Esophagus squamous epithelium (tissue), 5 donors: ENCODE measurements at places on chromosomes 2 and 18.

DNA sequence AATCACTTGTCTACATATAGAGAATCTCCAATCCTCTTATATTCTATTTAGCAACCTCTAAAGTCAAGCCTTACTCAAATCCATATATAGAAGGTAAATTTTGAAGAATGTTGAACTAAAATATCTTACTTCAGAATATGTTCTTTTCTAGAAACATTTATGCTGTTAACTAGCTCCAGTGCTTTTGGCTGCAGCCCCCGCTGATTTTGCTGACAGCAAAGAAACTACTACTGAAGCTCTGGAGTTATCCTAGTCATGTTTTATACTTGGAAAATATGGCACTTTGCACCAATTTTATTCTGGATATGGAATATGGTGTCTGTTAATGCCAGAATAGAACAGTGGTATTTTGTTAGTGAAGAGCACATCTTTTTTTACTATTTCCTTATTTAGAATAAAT is 212.4 kb upstream of the FSIP2 start:
- no peak for DNase-seq

DNA sequence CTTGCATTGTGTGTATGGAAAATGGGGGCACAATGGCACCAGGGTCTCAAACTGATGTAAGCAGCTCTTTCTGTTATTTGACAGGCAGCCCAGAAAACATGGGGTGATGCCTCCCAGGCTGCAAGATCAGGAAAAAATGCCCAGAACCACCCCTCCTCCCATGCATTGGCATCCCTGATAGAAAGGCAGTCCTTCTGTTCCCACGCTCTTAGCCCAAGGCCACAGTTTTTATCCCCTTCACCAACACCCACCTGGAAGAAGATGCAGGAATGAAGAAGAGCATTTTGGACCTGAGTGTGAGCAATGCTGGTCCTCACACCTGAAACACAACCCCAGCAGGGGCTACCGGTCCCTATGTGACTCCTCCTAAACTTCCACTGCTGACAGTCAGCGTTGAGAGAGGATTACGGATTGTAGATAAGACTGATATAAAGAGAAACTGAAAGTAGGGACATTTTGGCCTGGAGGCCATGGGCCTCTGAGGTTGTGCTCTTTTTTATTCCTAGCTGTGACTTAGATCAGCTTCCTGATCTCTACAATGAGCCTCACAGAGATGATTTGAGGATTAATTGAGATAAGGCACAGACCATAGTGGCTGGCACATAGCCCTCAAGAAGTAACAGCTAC is 386.0 kb upstream of the ATP5MC3 start:
- DNase-seq: no peak

DNA sequence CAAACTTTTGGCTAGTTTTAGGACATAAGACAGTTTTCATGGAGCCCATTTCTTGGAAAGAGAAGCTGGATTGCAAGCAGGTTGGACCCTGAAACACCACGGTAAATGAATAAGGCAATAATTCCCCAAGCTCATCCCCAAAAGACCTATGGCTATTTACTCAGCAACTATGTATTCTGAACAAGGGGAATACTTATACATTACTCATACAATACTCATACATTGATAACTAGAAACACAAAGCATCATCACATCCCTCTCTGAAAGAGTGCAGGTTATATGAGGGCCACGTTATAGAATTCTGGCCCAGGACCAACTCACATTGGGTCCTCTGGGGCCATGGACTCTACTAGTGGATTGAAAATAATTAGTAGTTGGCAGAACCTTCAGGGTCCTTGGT is 154.8 kb downstream of the TMX3 start:
- no peak for DNase-seq

DNA sequence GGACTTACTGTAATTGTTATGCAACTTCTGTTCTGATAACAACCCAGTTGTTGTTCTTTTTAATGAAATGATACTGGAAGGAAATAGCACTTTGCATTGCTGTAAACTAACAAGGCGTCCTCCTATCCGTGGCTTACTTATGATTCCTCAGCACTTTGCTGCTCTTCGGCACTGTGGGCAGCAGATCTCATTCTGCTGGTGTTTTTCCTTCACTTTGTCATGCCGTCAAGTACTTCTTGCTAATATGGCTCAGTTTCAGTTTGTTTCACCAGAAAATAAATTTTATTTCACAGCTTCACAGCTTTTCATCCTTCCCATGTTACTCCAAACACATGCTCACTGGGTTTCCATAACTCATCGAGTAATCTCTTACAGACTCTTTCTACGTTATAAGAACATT is 289.3 kb downstream of the MEIS1 start:
- DNase-seq: no peak

GRCh38 chr2:191050640-191050987 is 36.6 kb upstream of the STAT1 start:
- no peak for DNase-seq

GRCh38 chr18:36265015-36265414 is 32.5 kb upstream of the FHOD3 start:
- DNase-seq: no peak

GRCh38 chr2:172342611-172343010 is 84.8 kb upstream of the ITGA6 start:
- no peak for DNase-seq

- DNase-seq: no peak
Observed at GRCh38 chr18:25075783-25076182, 276.2 kb downstream of the ZNF521 start.

DNA sequence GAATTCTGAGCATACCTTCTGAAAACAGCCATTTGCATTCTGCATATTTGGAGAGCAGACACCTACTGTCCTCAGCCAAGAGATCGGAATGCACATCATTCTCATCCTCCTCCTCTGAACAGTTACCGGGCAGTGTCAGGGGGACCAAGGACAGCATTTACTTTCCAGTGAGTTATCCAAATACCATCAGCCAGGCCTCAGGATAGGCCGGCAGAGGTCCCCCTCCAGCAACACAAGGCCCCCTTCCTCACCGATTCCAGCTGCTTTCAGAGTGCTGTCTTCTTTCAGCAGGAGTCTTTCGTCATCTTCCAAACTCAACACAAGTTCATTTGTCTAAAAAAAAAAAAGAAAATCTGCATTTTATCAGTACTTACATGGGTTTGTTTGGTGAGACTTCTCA is 55.3 kb downstream of the C2orf76 start:
- no peak for DNase-seq

- DNase-seq: no peak
Observed at GRCh38 chr2:144678736-144679135, 158.8 kb upstream of the ZEB2 start.

DNA sequence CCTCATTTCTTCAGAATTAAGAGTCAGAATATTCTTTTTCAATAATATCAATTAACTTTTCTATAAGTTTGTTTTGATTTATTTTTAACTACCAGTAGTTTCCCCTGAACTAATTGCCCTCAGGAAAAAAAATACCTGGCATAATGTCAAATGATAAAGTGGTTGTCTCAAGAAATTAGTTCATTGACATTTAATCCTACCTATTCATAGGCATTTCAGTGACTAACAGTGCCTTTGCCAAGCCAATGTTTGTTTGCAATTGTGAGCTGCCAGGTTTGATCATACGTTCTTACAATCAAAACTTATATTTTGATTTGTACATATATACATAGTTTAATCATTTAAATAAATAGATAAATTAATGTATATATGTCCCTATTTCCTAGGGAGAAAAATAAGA is 267.3 kb upstream of the MC4R start:
- no peak for DNase-seq

GRCh38 chr18:293536-293935 is 25.7 kb upstream of the THOC1 start:
- DNase-seq: no peak

DNA sequence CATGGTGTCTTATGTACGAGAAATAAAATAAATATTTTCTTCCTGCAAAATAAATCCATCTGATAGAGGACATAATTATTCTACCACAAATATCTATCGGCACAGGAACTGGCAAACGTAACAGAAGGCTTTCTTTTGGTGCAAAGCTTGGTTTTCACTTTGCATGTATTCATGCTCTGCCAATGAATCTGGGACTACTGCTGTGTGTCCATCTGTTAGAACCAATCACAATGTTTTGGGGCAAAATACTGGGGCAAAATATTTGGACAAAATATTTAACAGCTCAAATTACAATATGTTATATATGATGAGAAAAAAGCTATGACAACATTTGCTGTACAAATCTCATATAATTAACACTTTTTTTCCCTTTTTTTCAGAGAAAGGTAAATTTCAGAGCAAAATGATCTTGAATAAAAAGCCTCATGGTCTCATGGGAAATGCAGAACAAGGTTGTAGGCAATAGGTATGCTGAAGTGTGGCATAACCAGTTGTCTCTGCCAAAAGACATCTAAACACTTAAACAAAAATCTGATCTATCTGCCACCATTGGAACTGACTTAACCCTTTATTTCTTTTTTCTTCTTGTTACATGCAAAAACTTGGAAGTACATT is 923.2 kb downstream of the CPS1 start:
- DNase-seq: no peak

GRCh38 chr18:3794537-3795348 is 344.8 kb downstream of the TGIF1 start:
- DNase-seq: no peak

- no peak for DNase-seq
Observed at GRCh38 chr2:58606799-58607198, 365.7 kb upstream of the FANCL start.

- DNase-seq: no peak
Observed at GRCh38 chr2:16287831-16288230, 347.5 kb downstream of the MYCN start.

- DNase-seq: no peak
Observed at GRCh38 chr18:22194151-22194598, 24.8 kb downstream of the GATA6 start.

DNA sequence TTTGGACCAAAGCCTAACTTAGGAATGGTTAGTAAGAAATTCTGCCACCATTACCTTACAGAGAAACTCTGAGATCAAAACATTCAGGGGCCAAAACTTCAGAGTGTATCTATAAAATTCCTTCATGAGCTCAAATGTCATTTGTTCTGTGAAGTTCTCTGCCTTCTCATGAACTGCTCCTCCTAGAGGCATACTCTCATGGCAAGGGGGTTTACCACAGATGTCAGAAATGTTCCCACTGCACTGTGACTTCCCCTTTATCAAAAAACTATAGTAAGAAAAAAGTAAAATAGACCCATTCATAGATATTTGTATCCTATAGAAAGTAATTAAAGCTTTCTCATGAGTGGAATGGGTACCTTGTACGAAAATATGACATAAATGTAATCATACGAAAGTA is 68.5 kb downstream of the USP40 start:
- DNase-seq: no peak

- no peak for DNase-seq
Observed at GRCh38 chr2:238504181-238504931, 77.6 kb downstream of the ASB1 start.

GRCh38 chr18:62182220-62182619 is 4.6 kb downstream of the PIGN start:
- DNase-seq: no peak

GRCh38 chr2:14148216-14148615 is 484.3 kb upstream of the LRATD1 start:
- DNase-seq: no peak

DNA sequence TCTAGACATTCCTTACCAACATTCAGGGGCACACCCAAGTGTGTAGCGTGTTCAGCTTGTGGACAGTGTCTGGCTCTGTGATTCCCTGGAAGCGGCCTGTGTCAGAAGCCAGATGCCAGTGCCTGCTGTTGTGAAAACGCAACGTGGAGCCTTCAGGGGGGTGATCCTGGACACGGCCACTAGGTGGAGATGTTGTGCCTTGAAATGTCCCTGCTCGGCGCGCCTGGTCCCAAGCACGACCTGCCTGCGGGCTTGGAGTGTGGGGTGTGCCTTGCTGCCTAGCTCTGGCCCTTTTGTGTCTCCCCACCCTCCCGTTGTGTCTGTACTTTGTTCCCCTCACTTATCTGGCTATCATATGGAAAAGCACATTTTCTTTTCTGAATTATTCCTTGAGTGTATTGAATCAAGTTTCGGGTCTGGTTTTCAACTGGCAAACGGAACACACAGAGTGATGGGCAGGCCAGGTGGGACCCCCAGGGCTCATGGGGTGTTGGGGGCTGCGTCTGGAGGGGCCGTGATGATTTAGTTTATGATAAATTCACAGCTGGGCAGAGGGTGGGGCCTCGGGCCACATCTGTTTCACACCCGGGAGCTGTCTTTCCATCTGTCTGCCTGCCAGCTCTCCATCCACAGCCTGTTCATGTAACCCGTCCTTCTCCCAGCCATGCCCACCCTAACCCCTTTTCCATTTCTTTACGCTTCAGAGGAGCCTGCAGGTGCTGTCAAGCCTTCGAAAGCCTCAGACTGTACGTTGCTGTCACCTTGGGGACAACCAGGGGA is 95.5 kb downstream of the DYSF start:
- DNase-seq: no peak

- DNase-seq: no peak
Observed at GRCh38 chr18:49127471-49128190, 176.9 kb upstream of the SMAD7 start.

- DNase-seq: no peak
Observed at GRCh38 chr2:37679072-37679695, 7.7 kb upstream of the CDC42EP3 start.

DNA sequence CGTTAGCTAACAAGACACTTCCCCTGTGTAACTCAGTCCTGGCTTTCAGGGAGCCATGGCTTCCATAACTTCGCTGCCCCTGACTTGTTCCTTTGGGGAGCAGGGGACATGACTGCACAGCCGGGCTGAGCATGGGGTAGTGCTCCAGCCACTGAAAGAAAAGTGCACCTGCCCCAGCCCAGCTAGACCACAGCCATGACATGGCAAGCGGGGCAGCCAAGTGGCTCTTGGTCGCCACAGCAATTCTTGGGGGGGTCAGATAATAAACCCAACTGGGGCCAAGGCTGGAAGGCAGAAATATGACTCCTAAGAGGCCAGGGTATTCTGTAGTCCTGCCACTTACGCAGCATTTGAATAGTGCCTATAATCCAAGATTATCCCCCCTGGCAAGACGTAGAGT is 289.1 kb downstream of the GBX2 start:
- DNase-seq: no peak

DNA sequence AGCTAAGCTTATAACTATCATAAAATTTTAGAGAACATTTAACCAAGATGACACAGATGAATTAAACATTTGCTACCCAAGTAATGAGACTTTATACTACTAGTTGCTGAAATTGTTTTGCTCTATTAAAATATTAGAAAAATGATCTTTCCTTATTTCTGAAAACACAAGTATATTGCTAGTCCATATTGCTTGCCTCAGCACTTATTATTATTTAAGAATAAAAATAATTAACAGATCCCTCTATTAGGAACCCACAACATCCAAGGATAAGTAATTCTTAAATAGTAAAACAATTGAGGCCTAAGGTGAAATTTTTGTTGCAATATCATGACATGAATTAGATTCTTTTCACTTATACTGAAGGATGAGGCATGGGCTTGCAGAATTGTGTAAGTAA is 65.2 kb downstream of the CCDC148 start:
- DNase-seq: no peak

DNA sequence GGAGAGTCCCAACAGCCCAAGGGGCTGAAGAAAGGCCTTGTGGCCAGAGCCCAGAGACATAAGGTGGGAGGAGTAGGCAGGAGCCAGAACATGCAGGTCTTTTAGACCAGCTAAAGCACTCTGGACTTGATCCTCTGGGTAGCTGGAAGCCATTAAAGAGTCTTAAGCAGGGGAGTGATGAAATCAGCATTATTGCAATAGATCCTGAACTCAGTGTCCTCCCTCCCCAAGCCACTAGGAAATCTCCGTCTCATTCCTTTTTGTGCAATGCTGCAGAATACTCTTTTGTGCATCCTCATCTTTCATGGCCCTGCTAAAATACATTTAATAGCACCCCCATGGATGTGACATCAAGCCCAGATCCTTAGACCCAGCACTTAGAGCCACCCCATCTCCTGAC is 58.6 kb upstream of the ZCCHC2 start:
- DNase-seq: no peak
